ENCODE measurements at places on chromosomes 5 and 9.
A peak's percentile ranks its signal among the peaks of the same experiment; 100 is the strongest.

DNA sequence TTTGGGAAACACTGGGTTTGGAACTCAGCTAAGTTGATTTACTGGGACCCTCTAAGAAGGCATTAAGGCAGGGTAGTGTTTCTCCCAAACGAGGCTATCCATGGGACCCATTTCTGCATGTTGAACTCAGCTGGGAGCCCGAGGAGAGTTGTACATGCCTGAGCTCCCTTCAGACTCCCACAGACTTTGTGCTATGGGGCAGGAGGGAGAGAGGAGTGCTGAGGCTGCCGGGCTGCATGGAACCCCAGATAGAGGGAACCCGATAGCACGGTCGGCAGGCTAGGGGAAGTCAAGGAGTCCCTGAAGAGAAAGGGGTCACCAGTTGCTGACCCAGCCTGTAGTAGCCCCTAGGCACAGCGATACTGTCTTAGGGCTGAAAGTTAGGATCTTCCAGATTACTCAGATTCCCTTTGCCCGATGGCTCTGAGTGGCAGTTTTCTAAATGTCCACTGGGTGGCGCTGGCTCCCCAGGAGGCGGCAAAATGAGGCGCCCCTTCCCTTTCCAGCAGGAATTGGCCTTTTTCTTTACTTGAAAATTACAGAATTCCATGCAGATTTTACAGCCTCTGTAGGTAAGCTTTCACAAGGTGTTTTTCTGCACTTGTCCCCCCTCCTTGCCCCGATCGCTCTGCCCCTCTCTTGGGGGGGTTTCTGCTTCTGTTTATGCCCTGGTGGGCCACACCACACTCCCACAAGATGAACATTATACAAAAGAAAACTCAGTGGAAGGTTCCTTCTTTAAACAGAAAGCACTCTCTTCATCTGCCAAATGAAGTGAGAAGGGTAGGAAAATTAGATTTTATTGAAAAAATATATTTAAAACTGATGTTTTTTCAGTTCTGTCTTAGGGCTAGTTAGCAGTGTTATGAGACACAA is 17.8 kb downstream of the NANS start:
- peak; percentile 60 for DNase-seq

GRCh38 chr9:73649552-73649951 is 497.9 kb downstream of the ANXA1 start:
- no peak for DNase-seq

DNA sequence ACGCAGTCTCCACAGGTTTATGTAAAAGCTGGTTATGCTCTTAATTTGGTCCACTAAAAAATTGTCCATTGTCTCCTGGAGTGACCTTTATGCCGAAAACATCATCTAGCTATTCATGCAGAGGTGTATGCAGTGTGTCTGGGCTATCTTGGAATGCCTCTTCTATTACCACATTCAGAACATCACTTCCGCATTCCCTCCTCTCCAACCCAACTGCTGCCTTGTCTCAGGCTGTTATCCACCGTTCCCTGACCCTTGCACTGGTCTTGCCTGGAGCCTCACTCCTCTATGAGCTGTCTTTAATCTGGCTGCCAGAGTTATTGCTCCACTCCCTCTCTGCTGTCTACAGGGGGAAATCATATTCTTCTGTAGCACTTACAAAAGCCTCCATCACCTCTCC is 214.1 kb upstream of the ANKRD55 start:
- DNase-seq: no peak

DNA sequence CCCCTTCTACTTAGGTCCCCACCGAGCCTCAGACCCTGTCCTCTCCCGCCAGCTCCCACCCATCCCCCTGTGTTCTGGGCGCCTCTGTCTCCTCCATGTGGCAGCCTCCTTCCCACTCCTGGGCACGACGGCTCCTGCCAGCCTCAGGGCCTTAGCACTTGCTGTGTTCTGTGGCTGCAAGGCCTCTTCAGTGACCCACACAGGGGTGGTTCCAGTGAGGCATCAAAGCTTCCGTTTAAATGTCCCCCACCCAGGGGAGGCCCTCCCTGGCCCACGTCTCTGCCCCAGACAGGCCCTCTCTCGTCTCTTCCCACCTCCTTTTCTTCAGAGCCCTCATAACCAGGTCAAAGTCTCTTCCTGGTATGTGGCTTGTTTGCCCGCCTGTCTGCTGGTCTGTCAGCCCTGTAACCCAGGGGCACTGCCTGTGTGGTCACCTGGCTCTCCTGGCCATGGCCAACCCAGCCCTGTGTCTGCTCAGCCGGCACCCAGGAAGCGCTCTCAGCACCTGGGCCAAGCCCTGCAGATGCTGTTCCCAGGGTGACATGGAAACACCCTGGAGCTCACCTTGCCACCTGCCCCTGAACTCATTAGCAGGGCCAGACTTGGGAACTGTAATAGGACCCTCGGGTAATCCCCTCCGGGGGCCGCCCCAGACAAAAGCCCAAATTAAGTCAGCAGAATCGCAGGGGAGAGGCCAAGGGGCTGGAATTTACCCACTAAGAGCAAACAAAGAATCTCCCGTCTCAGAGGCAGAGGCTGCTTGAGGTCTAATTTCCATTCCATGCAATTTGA is 33.7 kb downstream of the LHX3 start:
- no peak for DNase-seq

DNA sequence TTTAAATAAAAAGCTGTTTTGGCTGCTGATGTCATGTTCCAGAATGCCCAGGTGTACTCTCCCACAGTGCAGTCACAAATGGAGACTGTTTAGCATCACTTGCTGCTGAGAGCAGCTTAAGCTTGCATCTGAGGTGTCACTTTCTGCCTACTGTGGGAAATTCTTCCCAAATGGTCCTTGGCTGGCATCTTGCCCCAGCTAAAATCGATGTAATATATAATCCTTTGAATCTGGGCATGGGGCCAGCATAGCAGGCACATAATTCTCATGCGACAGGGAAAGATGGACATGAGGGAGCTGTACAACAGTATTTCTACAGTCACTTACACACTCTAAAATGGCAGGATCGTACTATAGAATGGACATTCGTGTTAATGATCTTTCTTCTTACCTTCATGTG is 144.3 kb downstream of the MACIR start:
- DNase-seq: no peak

- no peak for DNase-seq
These were observed 10.5 kb upstream of the ELL2 start for GRCh38 chr5:95972196-95972595.

- DNase-seq: no peak
These were observed 8.8 kb downstream of the ARPC5L start for GRCh38 chr9:124870723-124871122.

DNA sequence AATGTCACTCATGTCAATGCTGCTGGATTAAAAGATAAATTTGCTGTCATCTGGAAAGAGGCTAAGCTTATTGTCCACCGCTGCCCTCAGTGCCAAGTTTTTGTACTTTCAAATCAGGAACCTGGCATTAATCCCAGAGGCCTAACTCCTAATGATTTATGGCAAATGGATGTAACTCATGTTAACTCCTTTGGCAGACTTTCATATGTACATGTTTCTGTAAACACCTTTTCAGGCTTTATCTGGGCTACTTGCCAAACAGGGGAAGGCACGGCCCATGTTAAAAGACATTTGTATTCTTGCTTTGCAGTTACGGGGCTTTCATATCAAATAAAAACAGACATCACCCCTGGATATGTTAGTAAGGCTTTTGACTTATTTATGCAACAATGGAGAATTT is 608.0 kb upstream of the ACO1 start:
- DNase-seq: no peak

GRCh38 chr9:38286357-38286756 is 106.1 kb upstream of the ALDH1B1 start:
- no peak for DNase-seq

DNA sequence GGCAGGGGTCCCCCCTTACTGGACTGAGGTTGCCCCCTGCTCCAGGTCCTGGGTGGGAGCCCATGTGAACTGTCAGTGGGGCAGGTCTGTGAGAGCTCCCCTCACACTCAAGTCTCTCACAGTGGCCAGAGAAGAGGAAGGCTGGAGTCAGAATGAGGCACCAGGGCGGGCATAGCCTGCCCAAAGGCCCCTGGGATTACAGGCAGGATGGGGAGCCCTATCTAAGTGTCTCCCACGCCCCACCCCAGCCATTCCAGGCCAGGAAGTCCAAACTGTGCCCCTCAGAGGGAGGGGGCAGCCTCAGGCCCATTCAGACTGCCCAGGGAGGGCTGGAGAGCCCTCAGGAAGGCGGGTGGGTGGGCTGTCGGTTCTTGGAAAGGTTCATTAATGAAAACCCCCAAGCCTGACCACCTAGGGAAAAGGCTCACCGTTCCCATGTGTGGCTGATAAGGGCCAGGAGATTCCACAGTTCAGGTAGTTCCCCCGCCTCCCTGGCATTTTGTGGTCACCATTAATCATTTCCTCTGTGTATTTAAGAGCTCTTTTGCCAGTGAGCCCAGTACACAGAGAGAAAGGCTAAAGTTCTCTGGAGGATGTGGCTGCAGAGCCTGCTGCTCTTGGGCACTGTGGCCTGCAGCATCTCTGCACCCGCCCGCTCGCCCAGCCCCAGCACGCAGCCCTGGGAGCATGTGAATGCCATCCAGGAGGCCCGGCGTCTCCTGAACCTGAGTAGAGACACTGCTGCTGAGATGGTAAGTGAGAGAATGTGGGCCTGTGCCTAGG is at the start of gene CSF2:
Gene CSF2, plus strand, starts transcription at position 559 of the 783 bp plus-strand sequence. Its CDS starts 35 bp downstream, at position 594.
- no peak for DNase-seq

DNA sequence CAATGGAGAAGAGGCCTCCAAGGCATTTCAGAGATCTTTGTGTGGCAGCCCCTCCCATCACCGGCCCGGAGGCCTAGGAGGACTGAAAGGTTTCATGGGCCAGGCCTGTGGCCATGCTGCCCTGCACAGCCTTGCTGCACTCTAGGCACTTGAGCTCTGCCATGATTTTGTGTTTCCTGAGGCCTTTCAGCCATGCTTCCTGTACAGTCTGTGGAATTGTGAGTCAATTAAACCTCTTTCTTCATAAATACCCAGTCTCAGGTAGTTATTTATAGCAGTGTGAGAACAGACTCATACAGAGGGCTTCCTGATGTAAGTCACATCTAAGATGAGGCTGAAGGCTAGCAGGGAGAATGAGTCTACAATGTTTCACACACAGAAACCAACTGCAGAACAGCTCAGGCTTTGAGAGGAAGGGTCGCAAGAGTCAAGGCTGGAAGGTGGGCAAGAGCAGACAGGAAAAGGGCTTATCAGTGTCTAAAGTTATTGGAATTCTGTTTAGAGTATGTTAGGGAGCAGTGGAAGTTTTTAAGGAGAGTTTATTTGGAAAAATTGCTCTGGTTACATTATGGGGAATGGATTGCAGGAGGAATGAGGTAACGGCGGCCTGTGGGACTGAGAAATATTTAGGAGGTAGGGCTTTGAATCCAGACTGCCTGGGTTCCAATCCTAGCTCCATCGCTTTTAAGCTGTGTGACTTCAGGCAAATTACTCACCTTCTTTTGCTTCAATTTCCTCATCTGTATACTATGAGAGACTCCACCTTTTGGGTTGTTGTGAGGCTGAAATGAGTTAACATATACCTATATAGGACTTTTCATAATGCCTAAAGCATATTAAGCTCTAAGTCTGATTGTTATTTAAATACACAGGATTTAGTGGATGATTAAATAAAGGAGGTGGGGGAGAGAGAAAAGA is 291.2 kb downstream of the CWC27 start:
- DNase-seq: no peak
